ENCODE measurements at places on chromosomes 7 and 10.

GRCh38 chr10:21208666-21209316 lies 311.7 kb upstream of the NEBL start:
- DNase-seq = peak; percentile 11

GRCh38 chr10:111123883-111124282 lies 47.1 kb downstream of the ADRA2A start:
- DNase-seq = no peak

DNA sequence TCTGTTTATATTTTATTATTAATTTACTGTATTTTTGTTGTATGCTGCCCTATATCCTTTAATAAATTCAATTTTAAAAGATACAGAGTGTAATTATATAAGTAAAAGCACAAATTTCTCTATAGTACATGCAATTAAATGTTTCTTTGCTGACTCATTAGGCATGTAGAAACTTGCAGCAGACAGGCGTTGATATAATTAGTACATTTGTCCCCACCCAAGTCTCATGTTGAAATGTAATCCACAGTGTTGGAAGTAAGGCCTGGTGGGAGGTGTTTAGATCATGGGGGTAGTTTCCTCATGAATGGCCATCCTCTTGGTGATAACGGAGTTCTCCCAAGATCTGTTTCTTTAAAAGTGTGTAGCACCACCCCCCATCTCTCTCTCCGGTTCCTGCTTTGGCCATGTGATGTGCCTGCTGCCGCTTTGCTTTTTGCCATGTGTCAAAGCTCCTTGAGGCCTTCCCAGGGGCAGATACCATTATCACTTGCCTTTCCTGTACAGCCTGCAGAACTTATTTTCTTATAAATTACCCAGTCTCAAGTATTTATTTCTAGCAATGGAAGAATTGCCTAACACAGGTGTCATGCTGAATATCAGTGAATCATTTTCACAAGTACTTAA lies 63.7 kb downstream of the TSPAN12 start:
- DNase-seq = peak; percentile 9

- DNase-seq = no peak
Measured at GRCh38 chr10:23540401-23541030, 101.6 kb downstream of the OTUD1 start.

- DNase-seq = no peak
Measured at GRCh38 chr7:132207211-132207610, 369.1 kb downstream of the PLXNA4 start.

DNA sequence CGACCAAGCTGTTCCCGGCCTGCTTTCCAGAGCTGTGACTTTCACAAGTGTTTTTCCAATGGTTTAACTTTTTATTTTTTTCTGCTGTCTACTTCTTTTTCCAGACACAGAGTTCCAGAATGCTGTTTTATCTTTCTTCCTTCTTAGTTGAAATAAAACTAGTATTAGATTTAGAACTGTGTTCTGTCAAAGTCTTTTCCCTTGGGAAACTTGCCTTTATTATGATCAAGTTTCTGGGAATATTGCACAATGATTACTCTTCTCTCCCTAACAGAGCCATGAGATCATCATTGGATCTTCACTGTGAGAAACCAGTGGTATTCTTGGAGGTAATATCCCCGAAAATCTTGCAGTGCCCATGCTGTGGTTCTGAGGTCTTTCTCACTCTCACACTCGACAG lies 104.9 kb upstream of the KCND2 start:
- peak; percentile 66 for DNase-seq

- peak; percentile 80 for DNase-seq
Measured at GRCh38 chr7:116588225-116588624, 63.4 kb downstream of the CAV1 start.

DNA sequence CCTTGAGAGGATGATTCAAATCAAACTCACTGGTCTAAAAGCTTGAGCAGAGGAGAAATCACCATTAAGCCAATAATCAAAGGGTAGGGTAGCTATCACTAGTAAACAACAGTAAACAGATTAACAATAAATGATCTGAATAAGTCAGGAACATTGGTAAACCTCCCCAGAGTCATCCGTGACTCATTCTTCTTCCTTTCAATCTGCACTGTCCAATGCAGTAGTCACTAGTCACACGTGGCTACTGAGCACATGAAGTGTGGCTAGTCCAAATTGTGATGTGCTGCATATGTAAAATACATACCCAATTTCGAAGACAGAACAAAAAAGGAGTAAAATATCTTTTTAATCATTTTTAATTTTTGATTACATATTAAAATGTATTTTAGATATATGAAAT lies 64.0 kb downstream of the ERCC6 start:
- no peak for DNase-seq

GRCh38 chr10:132400041-132400546 lies 3.1 kb downstream of the PWWP2B start:
- DNase-seq = no peak

GRCh38 chr10:90461437-90462155 lies 396.2 kb downstream of the HTR7 start:
- DNase-seq = no peak

- DNase-seq = no peak
Measured at GRCh38 chr10:104257235-104257634, 2.5 kb downstream of the GSTO1 start.

- DNase-seq = no peak
Measured at GRCh38 chr7:113800826-113801225, 118.0 kb downstream of the PPP1R3A start.

- DNase-seq = no peak
Measured at GRCh38 chr10:52747694-52748093, 24.9 kb downstream of the MBL2 start.

DNA sequence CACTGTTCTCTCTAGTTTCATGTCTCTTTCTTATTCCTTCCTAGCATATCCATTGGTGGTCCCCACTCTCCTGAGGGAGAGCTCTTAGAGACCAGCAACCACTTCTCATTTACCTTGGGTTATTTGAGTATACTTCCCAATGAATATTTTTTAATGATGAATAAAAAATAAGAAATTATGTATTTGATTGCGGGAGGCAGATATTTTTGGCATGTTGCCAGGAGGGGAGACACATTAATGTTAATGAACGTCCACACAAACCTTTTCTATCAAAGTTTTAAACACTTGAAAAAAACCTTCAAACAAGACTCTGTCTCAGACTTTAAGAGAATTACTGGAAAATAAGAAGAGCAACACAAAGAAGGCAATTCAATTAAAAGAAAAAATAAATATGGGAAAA lies 260.6 kb upstream of the MAGI2 start:
- DNase-seq = no peak

GRCh38 chr7:99409192-99409572 lies 413 bp downstream of the BUD31 start:
- no peak for DNase-seq

- no peak for DNase-seq
Measured at GRCh38 chr7:691361-692045, 35.0 kb upstream of the DNAAF5 start.
